ENCODE measurements at places on chromosomes 5 and 9. TPM values are rescaled to one million over a fixed set of nuclear protein-coding genes. Genes with fewer than 3 reads are reported as not detected.
A peak's percentile ranks its signal among the peaks of the same experiment; 100 is the strongest.

GRCh38 chr9:89786655-89787054, 181.8 kb downstream of the GADD45G start:
- DNase-seq = no peak

- peak; percentile 75 for DNase-seq
These were observed 1.2 kb downstream of the FBXL17 start for GRCh38 chr5:108380531-108381349.

- DNase-seq = peak; percentile 45
These were observed 46.4 kb downstream of the ANXA2R start for GRCh38 chr5:42993516-42994245.

DNA sequence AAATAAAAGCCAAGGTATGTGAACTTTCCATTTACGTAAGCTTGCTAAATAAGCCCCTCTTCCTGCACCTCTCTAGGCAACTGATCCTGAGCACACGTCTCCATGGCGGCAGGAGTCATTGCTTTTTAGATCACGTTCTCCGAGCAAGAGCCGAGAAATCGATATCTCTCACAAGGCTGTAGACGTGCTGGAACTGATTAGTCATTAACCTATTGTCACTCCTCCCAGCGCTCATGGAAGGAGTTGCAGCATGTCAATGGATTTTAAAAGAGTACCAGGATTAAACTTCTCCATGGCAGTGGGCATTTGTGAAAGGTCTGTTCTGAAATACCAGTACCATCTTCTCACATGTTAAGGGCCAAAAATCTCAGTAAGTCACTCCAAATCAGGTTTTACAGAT, 4.7 kb upstream of the ADCY2 start:
- no peak for DNase-seq

GARNL3 gene
- total RNA-seq = 2.0 TPM

DNA sequence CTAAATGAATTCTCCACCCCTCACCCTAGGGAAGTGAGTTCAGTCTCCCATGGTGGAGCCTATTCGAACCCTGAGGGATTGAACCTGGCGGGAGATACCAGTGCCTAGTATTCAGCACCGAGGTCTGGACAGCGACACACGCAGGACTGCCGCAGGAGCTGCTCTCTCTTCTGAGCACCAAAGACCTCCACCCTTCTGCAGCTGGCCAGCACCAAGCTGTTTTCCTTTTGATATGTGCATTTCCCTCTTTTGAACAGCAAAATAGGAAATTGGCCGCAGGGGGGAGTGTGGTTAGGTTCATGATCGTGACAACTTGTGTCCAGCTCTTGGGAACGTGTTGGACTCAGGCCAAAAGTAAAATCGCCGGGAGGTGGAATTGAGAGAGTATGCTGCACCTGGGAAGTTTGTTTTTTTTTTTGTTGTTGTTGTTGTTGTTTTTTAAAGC, 1.2 kb upstream of the PCSK1 start:
- peak; percentile 46 for DNase-seq

TPRN gene
- 7.3 TPM for total RNA-seq

- no peak for DNase-seq
These were observed 70.0 kb upstream of the GFPT2 start for GRCh38 chr5:180423133-180423532.

- DNase-seq = no peak
These were observed 43.3 kb upstream of the MSX2 start for GRCh38 chr5:174680901-174681565.

- DNase-seq = no peak
These were observed 32.1 kb downstream of the PRKACG start for GRCh38 chr9:68981789-68982188.

GRCh38 chr9:101362450-101362849, 22.4 kb downstream of the BAAT start:
- no peak for DNase-seq

AGPAT2 gene
- 14.6 TPM for total RNA-seq

GRCh38 chr9:14198841-14199455, 115.0 kb downstream of the NFIB start:
- DNase-seq = no peak

DNA sequence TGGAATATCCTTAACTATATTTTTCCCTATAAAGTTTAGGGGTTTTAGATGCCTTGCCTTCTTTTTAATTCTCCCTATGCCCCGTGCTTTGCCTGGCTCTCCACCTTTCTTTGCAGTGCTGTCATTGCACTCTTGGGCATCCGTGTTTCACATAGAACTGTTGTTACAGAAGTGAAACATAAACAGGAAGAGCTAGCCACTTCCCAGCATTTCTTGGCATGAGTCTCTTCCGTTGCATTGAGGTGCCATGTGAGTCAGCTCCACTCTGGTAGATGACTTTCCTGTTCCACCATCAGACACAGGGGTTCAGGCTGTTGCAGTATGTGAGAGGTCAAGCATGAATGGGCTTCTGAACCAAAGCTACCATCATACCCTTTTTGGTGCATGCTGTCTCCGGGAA, 73.4 kb downstream of the ANGPTL2 start:
- no peak for DNase-seq

MSX2 gene
- total RNA-seq = not detected

IFNA8 gene
- total RNA-seq = not detected

DNA sequence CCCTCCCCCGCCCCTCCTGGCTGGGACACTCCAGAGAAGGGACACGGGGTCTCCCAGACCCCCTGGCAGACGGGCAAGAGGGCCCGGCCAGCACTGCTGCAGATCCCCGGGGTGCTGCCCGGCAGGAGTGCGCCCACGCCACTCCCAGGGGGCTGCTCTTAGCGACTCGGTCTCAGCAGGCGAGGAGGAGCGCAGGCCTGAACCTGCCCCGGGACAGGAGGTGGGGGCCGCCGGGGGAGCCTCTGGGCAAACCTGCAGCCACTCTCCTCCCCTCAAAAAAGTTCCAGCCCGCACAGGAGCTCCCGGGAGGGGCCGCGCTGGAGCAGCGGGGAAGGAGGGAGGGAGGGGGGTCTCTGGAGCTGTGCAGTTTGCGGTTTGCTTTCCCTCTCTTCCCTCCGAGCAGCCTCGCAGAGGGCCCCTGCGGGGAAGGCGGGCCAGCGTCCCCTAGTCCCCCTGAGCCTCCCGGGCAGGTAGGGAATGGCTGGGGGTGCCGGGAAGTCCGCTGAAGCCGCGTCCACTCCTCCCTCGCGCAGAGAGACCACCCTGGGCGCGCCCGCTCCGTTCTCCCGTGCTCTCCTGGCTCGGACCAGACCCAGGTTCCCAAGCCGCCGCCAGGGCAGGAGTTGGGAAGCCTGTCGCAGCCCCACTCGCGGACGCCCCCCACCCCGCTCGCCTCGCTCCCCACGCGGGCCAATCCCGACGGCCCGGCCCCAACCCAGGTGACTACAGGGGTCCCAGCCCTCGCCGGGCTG, 44.2 kb downstream of the NACC2 start:
- DNase-seq = no peak

ADAMTS13 gene
- total RNA-seq = 1.0 TPM

DNA sequence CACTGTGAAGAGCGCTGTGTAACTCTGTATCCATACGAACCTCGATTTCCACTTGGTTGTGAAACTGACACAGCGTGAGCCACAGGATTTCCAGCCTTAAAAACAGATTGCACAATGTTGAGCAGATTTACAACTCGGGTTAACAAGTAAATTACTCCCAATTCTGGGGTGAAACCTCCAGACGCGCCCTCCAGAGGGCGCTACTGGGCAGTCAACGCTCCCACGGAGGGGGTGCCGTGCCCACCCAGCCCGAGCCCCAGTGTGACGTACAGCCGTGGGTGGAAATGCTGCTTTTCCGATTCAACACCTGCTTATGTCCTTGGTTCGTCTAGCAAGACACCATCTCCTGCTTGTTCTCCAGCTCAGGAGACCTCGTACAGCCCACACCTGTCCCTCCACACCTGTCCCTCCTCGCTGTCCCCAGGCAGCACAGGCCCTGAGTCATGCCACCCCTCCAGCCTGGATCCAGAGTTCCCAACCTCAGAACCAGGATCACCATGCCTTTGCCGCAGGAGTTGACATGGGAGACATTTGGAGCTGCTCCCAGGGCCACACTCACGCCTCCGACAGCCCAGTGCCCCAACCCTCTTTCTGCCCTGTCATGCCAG, 34.4 kb upstream of the SLC6A3 start:
- peak; percentile 53 for DNase-seq

All from activated naive CD8-positive, alpha-beta T cell treated with anti-CD3 and anti-CD28 coated beads for 36 hours (primary cell).